AG10803 (cell line): ENCODE measurements at places on chromosomes 11 and 22.
A peak's percentile ranks its signal among the peaks of the same experiment; 100 is the strongest.

- no peak for DNase-seq
Measured at GRCh38 chr11:66715346-66716085, 13.5 kb downstream of the SPTBN2 start.

DNA sequence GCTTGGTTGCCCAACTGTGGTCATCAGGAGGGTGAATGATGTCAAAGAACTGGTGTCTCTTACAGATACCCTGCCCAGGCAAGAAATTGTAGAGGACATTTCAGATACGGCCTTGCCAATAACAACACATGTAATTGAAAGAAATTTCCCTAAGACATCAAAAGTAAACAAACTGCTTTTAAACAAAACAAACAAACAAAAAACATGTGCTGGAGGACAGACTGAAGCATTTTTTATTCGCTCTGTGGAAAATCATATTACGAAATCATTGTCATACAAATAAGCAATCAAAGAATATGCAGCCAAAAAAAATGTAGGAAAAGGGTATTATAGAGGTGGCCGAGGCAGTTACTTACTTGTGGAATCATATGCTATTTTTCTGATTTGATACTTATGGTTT lies 52.1 kb upstream of the MYEOV start:
- no peak for DNase-seq

DNA sequence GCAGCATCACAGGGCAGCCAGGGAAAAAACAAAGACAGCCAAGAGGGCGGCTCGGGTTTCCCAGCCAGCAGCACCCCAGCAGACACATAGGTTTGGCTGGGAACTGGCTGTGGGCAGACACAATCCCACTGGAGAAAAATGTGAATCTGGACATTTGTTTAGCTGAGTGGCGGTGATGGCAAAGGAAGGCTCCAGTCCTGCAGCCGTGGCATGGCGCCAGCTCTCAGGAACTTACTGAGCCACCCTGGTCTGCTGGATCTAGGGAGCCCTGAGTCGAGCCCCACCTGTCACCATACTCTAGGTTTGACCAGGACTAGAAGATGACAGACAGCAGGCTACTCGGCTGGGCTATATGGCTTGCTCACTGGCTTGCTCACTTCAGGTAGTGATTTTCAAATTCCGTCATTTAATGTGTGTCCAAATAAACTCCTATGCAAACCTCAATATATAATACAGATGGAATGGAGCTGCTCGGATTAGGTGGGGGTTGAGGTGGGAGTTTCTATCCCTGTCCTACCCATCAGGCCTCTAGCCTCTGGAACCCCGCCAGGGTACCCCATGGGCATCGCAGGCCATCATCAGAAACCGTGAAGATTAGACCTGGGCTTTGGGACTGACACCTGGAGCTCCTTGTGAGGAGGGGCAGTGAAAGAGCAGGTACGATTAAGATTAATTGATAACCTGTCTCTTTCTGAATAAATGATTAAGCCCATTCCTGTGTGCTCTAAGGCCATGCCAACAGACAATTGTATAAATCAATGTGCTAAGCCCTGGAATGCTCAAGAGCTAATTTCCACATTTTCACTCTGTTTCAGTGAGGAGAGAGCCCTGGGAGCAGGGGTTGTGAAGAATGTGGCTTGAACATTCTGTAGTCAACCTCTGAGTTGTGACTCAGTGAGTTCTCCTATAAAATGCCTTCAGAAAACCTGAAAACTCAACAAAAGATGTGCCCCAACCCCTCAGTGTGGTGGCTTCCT lies 42.5 kb downstream of the GALNT18 start:
- DNase-seq = no peak

DNA sequence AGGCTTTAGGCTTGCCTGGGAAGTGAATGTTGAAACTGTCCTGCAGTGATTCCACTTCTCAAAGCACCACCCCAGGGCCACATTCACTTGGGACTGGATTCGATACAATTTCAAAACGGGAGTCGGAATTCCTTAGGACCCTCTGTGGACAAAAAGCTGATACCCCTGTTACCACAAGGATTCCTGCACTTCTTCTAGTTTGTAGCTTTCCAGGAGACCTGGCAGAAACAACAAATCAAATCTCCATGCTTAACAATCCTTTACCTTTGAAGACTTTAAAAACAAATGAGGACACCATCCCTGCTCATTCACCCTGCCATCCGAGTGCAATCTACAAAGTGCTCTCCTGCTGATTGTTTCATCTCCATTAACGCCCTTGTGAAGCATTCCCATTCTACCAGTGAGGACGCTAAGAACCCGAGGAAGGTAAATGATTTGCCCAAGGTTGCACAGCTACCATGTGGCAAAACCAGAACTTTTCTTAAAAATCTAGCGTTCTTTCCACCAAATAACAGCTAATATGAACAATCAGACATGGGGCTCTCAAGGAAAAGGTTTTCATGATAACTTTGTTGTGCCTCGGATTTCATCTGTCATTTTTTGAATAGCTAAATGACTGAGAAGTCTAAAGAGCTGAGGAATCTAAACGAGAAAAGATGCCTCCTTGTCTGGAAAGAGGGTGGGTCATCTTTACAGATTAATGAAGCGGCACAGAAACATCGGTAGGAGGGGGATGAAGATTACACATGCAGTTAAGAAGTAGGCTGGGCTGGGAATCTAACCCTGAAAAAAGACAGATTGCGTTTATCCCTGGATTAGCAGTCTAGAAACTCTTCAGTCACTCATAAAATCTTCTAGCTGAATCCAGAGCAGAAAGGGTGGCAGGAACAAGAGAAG lies 720 bp upstream of the MPZL2 start:
- DNase-seq = no peak

DNA sequence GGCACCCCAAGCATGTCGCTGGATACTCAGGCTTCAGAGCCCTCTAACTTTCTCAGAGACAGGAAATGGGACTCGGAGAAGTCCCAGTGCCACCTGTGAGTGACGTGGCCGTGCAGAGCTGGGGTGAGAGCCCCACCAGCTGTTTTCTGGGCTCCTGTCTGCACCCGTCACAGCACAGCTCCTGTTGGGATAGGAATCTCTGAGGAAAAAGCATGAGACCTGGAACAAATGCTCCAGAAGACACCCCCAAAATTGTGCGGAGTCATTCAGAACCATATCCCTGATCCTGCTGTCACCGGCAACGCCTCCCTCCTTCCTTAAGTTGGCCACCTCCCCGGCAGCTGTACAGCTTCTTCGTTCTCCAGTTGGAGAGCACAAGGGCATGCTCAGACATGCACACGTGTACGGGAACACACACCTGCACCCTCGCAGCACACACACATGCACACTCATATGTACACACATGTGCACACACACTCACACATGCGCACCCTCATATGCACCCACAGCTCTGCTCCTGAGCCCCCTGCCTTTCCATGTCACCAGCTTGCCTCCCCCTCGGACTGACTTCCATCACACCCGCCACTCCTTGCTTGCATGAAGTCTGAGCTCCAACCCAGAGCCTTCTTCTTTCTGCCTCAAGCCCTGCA lies 1430.0 kb downstream of the BRD1 start:
- no peak for DNase-seq

GRCh38 chr11:103907136-103907535 lies 129.3 kb upstream of the DDI1 start:
- no peak for DNase-seq

GRCh38 chr11:73579641-73580434 lies 18.1 kb downstream of the FAM168A start:
- peak; percentile 37 for DNase-seq

DNA sequence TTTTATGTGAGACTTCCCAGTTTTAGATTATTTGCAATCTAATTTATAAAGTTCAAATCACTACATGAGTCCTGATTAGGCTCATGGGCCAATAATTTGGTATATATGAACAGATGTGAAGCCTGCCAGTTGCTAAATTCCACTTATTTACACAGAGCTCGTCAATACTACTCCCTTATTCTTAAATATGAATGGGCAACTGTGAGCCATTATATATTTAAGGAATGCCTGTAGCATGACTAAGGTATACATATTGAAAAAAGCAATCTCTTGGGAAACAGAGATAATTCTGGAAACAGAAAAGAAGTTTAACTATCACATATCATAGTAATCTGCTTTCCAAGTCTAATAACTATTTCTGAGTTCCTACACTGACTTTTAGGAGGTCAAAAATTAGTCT lies 27.0 kb downstream of the RBMXL2 start:
- DNase-seq = no peak

- DNase-seq = no peak
Measured at GRCh38 chr11:12958986-12959385, 50.1 kb upstream of the RASSF10 start.

GRCh38 chr11:47185305-47186075 lies 744 bp downstream of the PACSIN3 start:
- peak; percentile 26 for DNase-seq

- DNase-seq = no peak
Measured at GRCh38 chr11:47506373-47506772, 46.6 kb downstream of the CELF1 start.

DNA sequence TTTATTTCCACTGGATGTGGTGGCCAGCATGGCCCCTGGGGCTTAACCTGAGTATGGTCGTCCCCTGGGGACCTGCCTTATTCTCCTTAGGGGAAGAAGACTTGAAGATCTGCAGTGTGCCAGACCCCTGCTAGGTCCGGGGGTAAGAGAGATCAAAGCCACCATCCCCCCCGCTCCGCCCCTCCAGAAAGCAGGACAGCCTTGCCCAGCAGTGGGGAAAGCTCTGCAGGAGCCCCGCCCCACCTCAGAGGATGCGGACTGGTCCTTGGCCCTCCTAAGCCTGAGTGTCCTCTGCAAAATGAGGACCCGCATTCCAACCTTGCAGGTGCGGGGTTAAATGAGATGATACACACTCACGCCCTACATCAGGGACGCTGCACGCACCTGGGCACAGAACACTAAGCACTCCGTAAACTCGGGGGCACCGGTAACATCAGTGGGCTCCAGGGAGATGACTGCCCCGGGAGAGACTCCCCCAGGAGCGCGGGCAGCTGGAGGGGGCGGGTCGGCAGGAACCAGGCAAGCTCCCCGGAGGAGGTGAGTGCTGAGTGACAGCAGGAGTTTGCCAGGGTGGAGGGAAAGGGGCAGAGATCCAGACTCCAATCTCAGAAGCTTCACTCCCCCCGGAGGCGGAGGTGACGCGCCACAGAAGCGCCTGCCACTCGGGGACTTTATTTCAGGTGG lies 564 bp upstream of the ANO1 start:
- DNase-seq = no peak

DNA sequence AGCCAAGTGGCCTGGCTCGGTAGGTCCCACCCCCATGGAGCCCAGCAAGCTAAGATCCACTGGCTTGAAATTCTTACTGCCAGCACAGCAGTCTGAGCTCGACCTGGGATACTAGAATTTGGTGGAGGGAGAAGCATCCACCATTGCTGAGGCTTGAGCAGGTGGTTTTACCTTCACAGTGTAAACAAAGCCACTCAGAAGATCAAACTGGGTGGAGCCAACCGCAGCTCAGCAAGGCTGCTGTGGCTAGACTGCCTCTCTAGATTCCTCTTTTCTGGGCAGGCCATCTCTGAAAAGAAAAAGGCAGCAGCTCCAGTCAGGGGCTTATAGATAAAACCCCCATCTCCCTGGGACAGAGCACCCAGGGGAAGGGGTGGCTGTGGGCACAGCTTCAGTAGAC lies 22.3 kb upstream of the OR5B21 start:
- no peak for DNase-seq

DNA sequence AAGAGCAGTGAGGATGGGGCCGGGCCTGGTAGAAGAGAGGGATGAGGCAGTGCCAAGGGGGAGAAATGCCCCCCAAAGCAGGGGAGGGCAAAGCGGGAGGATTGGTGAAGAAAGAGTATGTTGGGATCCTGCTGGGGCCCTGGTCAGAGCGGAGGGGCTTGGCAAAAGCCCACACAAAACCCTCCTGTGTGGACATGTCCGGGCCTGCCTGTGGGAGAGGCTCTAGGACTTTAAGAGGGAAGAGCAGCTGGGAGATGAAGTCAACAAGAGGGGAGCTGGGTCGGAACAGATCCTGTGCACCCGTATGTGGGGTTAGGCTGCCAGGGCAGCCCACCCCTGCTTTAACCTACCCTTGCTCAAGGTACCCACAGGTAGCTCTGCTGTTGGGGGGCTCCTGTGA lies 25.8 kb downstream of the ART5 start:
- no peak for DNase-seq

DNA sequence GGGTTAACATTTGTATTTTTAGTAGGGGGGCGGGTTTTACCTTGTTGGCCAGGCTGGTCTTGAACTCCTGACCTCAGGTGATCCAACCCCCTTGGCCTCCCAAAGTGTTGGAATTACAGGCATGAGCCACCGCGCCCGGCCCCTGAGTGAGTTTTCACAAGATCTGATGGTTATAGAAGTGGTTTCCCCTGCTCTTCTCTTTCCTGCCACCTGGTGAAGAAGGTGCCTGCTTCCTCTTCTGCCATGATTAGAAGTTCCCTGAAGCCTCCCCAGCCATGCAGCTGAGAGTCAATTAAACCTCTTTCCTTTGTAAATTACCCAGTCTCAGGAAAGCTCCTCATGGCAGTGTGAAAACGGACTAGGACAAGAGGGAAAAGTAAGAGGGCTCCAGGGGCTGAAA lies 259.1 kb upstream of the PLET1 start:
- no peak for DNase-seq

GRCh38 chr11:125692887-125693286 lies 12.2 kb upstream of the ACRV1 start:
- DNase-seq = no peak

- DNase-seq = no peak
Measured at GRCh38 chr11:32436751-32437494, 1.6 kb upstream of the WT1 start.

- no peak for DNase-seq
Measured at GRCh38 chr11:134753771-134754520, 341.9 kb upstream of the B3GAT1 start.

DNA sequence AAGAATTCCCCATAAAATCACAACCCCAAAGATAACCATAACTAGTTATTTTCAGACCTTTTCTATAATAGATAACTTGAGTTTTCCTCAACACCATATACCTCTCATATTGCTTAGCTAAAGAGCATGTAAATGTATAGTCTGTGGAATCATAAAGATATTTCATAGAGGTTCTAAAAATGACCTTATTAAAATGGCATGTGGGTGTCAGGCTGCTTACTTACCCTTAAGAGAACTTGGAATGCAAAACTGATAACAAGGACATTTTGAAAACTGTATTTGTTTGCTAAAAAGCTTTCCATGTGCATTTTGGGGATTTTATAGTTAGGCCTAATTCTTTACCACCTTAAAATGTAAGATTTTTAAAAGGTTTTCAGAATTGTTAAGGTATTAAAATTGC lies 4.7 kb downstream of the SIK2 start:
- no peak for DNase-seq

GRCh38 chr11:128235426-128235825 lies 351.9 kb downstream of the ETS1 start:
- peak; percentile 20 for DNase-seq

DNA sequence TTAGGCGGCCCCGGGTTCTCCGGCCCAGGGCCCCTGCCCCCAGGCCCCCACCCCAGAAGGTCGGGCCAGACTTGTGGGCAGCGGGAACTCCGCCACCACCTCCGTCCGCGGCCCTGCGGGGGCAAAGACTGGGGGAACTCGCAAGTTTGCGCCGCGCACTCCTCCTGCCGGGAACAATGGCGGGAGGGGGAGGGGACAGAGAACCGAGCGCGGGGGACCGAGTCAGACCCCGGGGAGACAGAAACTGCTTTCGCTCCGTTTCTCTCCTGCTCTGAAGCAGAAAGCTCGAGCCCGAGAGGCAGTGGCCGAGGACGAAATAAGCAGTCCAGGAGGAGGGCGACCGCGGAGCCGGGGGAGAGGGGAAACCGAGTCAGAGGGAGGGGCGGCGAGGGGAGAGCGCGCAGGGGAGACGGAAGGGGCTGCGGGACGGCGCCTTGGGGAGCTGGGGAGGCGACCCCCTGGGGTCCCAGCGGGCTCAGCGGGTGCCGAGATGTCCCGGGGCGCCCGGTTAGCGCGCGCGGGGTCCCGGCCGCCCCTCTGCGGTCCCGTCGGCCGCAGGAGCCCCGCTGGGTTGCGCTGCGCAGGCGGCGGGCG lies 555 bp downstream of the TP53I11 start:
- no peak for DNase-seq
